Mucosa of descending colon (tissue), 3 donors: ENCODE measurements at places on chromosomes 6 and 20. TPM values are rescaled to one million over a fixed set of nuclear protein-coding genes. Genes with fewer than 3 reads are reported as not detected.

The ZDHHC14 gene
- 10.0 TPM for total RNA-seq

DNA sequence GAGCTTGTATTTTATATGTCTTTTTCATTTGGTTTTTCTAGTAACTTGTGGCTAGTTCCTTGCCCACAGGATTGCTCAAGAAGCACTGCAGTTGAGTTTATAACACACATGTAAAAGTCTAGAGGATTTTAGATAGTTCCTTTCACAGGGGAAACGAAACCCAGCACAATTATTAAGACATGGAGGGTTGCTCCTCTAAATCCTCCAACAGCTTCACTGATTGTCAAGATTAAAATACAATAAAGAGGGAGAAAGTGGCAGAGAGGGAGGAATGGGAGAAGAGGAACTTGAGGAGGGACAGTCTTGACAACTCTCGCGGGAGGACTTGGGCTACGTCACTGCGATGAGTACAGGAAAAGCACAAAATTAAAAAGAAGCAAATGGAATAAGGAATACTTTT, 9.7 kb upstream of the TBC1D7 start:
- DNase-seq, result no peak

- no peak for DNase-seq
Observed at GRCh38 chr20:63178446-63178820, 37.5 kb downstream of the YTHDF1 start.

The CST5 gene
- total RNA-seq, result not detected

- no peak for DNase-seq
Observed at GRCh38 chr20:33119725-33120720, 40.6 kb downstream of the BPIFB4 start.

The PPP2R5D gene
- 45.0 TPM for total RNA-seq

- DNase-seq, result no peak
Observed at GRCh38 chr20:58882704-58883089, 30.2 kb downstream of the GNAS start.

The SGK2 gene
- total RNA-seq, result 207 TPM

The CSNK2B gene
- total RNA-seq, result 125 TPM

- no peak for DNase-seq
Observed at GRCh38 chr6:4582506-4583417, 193.4 kb upstream of the CDYL start.

The LGSN gene
- total RNA-seq, result 0.14 TPM

DNA sequence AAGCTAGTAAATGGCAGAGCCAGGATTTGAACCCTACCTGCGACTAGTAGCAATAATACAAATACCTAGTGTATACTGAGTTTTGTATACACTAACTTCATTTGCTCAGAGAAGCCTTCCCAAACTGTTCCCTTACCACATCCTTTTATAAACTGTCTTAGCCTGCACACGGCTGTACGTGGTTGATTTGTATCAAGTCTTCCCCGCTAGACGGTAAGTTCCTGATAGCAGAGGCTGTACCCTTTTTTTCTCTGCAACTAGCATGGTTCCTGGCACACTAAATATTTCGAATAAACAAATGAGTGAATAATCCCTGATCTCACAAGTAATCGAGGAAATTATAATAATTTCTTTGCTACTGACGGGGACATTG, 636 bp downstream of the RTF2 start:
- no peak for DNase-seq

The LRFN2 gene
- total RNA-seq, result 0.29 TPM

DNA sequence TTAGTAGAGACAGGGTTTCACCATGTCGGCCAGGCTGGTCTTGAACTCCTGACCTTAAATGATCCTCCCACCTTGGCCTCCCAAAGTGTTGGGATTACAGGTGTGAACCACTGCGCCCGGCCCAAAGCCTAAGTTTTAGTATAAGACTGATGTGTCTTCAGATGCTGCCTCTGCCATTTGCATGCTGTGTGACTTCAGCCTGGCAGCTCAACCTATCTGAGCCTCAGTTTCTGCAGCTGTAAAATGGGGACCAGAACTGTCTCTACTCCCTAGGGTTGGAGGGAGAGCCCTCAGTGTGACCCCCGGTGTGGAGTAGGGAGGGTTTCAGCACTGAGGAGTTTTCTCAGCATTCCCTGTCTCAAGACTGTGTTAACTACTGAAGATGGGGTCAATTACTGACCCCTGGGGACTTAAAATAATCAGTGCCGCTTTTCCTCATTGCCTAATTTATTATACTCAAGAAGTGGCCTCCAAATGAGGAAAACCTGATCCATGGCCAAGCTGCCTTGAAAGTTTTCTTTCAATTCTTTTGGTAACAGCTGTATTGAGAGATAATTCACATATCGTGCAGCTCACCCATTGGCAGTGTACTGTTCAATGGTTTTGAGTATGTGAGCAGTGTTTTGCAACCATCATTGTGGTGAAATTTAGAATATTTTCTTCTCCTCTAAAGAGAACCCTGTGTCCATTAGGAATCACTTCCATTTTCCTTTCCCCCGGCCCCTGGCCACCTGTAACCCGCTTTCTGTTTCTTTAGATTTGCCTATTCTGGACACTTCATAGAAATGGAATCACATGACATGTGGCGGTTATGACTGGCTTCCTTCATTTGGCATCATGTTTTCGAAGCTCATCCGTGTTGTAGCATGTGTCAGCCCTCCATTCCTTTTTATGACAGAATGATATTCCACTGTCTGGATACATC, 64.8 kb downstream of the PHACTR3 start:
- no peak for DNase-seq

- no peak for DNase-seq
Observed at GRCh38 chr20:17438436-17439039, 92.6 kb downstream of the BFSP1 start.

DNA sequence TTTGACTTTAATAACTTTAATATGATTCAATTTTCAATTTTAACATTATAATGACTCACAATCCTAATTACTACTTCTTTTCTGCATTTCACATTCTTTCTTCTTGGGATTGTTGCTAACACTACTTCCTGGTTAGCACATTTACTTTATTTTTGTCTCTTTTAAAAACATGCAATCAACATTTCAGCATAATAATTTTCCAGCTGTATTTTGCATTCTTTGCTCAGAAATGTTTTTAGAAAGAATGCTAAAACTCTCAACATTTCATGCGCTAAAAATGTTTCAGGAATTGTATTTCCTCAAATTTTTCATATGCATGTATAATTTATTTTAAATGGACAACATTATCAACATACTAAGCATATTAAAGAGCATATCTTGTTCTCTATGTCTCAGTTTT, 1302.1 kb upstream of the GJE1 start:
- DNase-seq, result no peak

The FGD2 gene
- 18.3 TPM for total RNA-seq

DNA sequence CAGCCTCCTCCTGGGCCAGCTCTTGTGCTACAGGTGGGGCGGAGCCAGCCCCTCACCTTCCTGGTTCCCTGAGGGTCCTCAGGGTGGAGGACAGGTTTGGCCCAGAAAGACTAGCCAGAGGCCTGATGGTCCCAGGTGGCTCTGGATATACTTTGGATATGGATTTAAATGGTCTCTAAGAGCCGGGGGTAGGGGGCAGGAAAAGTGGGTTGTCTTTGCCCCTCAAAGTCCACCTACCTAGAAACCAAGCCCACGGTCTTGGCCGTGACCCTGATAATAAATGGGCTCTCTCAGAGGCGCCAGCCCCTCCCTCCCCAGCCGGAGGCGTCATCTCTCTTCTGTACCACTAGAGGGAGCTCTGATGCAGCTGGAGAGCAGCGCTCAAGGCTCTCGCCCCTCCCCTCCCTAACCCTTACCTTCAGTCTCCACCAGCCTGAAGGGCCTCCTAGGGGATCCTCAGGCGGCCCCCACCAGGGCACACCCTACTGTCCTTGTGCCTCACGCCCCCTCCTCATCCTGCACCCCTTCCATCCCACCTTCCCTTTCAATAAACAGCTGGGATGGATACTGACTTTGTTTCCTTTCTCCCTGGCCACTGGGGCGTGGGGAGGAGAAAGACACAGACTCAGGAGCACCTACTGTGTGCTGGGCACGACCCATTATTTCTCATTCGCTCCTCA, 7.5 kb downstream of the NRSN2 start:
- peak; percentile 72 for DNase-seq

GRCh38 chr6:37200085-37200484, 30.1 kb downstream of the PIM1 start:
- DNase-seq, result no peak

The SRF gene
- total RNA-seq, result 26.3 TPM

The C6orf58 gene
- not detected for total RNA-seq

GRCh38 chr6:168916576-168917211, 337.0 kb downstream of the THBS2 start:
- DNase-seq, result no peak

GRCh38 chr6:15194453-15194852, 51.4 kb upstream of the JARID2 start:
- no peak for DNase-seq

The PROCR gene
- 15.0 TPM for total RNA-seq

GRCh38 chr6:22147921-22148776, 148.7 kb downstream of the PRL start:
- peak; percentile 40 for DNase-seq

The MCHR2 gene
- total RNA-seq, result not detected

GRCh38 chr6:107068691-107069630, 41.0 kb downstream of the MTRES1 start:
- DNase-seq, result no peak

- DNase-seq, result no peak
Observed at GRCh38 chr6:140237251-140237650, 862.8 kb upstream of the CITED2 start.

The PBOV1 gene
- not detected for total RNA-seq

- DNase-seq, result peak; percentile 82
Observed at GRCh38 chr20:56628873-56629463, at the start of gene TFAP2C. Gene TFAP2C, plus strand, starts transcription at chr20:56629306. Its CDS starts 239 bp downstream, at chr20:56629545.

GRCh38 chr6:160063771-160064413, 57.7 kb upstream of the SLC22A1 start:
- DNase-seq, result no peak

DNA sequence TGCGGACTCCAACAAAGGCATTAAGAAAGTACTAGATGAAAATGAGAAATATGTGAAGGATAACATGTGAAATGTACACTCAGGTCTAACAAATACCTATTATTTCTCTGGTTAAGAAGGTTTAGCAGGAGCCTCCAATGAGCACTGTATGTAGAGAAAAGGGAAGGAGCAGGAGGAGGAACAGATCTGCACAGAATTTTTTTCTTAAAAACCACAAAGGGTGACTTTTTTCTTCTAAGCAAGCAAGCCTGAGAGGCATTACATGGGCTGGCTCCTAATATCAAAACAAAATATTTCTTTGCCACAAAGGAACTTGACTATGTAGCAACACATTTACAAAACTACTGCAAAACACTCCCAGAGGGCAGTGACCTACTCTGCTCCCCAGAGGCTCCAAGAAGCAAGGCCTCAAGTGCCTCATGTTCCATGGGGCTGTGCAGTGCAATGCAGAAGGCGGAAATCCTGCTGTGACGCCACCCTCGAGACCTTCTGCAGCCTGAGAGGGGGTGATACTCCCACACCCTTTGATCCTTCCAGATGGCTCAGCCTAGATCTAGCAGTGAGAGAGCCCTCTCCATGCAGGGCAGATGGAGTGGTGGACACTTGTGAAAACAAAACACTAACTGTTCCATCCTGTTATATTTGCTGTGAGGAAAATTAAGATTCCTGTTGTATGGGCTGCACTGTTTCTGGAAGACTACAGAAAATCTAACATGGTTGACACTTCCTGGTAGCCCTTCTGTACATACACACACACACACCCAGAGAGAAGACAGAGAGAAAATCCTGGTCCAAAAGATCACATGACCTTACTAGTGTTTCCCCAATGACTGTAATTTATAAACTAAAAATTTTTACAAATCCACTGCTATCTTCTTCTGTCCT, 36.0 kb upstream of the SMIM29 start:
- DNase-seq, result peak; percentile 36

DNA sequence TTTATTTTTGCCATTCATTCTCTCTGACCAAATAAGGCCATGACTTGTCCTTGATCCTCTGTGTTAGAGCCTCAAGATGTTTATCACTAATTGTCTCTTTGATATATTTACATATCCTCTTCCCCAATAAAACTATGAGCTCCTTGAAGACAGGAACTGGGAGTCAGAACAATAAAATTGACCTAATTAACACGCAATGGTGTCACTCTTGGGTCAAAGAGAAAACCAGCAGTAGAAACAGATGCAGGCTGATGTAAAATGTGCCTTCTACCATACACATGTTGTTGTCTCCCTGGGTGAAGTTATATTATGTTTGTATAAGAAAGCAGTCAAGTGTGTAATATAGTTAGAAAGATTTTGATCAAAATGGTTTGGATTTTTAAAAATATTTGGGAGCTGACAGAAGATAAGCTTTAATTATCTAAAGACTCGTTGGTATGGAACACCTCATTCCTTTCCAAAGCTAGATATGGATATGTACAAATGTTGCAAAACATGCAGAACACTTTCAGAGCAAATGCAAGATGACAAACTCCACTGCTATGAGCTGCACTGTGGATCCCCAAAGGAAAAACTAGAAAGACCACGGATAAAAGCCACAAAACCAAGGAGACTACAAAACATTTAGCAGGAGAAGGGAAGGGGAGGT, 109.7 kb upstream of the STMND1 start:
- DNase-seq, result no peak

DNA sequence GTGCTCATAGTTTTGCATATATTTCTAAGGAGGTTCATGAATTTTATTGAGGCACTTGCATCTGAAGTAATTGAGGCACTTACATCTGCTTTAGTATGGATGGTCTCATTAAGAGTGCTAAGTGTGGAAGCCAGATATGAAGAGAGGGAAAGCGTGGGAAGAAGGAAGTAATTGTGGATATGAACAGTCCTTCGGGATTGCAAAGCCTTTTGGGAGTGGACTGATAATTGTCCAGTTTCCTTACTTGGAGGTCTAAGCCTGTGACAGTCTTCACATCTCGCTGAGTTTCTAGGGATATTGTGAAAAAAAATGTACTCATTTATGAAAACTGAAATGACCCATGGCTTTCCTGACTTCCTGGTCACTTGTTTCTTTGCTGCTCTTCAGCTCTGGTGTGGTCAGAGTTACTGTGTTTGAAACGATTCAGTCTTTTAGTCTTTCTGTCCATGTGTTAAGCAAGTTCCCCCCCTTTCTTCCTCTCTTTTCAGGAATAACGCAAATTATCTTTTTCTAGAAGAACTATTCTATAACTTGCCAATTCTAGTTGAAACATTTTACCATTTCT, 137.3 kb downstream of the ZFAND3 start:
- no peak for DNase-seq

The GINS1 gene
- 1.8 TPM for total RNA-seq

The KCNK15 gene
- 0.44 TPM for total RNA-seq

- DNase-seq, result no peak
Observed at GRCh38 chr6:87723170-87724078, 21.4 kb upstream of the AKIRIN2 start.

DNA sequence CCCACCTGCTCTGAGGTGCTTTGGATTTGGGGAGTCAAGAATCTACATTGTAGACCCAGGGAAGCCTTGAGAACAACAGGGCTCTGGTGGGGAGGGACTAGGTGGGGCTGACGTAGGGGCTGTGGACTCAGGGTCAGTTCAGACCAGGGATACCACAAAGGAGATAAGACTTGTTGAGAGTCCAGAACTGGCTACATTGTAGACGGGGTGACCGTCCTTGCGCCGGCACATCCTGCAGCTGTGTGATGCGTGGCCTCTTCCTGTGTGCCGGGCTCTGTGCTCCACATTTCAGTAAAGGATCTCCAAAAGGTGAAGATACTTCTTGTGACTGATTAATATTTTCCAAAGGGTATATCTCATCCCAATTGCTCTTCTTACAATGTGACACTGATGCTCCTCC, 9.8 kb upstream of the TLDC2 start:
- no peak for DNase-seq

- no peak for DNase-seq
Observed at GRCh38 chr6:142413111-142413510, 111.3 kb downstream of the ADGRG6 start.
